Sigmoid colon (tissue), 7 donors: ENCODE measurements at places on chromosomes 3 and 15.

DNA sequence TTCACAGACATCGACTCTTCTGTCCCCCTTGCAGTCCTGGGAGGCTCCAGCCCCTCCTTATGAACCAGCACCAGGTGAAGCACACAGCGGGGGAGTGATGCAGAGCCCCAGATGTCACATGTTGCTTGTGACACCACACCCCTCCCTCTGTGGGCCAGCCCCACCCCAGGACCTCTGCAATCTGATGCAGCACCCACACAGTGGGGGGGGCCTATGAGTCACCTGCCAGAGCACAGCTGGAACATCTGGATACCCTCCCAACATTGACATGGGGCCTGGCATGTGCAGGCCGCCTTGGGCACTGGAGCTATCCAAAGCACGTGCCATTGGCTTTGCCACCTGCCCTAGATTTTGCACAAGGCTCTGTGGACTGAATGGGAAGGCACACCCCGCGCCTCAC lies 70.5 kb downstream of the FEM1B start:
- no peak for DNase-seq
- H3K27ac ChIP-seq: no peak overlapping the region
- H3K4me3 ChIP-seq: no peak overlapping the region
- H3K4me1 ChIP-seq: peaks cover 14% of the 10 kb centered on the region

GRCh38 chr15:65286069-65286703 lies 497 bp downstream of the PARP16 start:
- H3K4me3 ChIP-seq: peak overlapping the region; percentile 60
- no peaks in the 10 kb centered on the region for H3K36me3 ChIP-seq
- H3K27me3 ChIP-seq: no peaks in the 10 kb centered on the region
- no peak for DNase-seq

DNA sequence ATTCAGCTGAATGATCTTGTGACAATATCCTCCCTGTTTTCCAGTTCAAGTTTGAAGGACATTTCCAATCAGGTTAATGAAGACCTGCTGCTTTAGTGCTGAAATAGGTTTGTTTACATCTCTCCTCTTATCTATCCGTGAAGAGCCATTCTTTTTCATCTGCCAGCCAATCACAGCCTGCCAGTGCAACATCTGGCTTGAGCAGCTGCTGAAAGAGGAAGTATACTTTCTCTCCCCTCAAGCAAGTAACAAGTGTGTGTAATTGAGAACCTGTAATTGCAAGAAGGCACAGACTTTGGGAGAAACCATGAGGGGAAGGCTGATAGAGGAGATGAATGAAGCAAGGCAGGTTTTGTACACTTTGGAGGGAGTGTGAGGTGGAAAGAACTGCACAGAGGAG lies 404.3 kb downstream of the AGBL1 start:
- no peak overlapping the region for H3K27ac ChIP-seq
- H3K36me3 ChIP-seq: no peaks in the 10 kb centered on the region
- no peak overlapping the region for H3K4me3 ChIP-seq
- H3K27me3 ChIP-seq: no peaks in the 10 kb centered on the region
- DNase-seq: no peak
- no peaks in the 10 kb centered on the region for H3K4me1 ChIP-seq

GRCh38 chr3:57680046-57680445 lies 12.8 kb downstream of the DENND6A start:
- H3K27me3 ChIP-seq: no peaks in the 10 kb centered on the region
- peaks cover 11% of the 10 kb centered on the region for H3K4me1 ChIP-seq
- H3K27ac ChIP-seq: no peak overlapping the region
- no peak for DNase-seq
- H3K36me3 ChIP-seq: no peaks in the 10 kb centered on the region

GRCh38 chr3:56812754-56813652 lies 11.3 kb upstream of the ARHGEF3 start:
- no peak overlapping the region for H3K4me3 ChIP-seq
- no peaks in the 10 kb centered on the region for H3K27me3 ChIP-seq
- H3K4me1 ChIP-seq: peaks cover 27% of the 10 kb centered on the region
- H3K27ac ChIP-seq: no peak overlapping the region
- DNase-seq: no peak

DNA sequence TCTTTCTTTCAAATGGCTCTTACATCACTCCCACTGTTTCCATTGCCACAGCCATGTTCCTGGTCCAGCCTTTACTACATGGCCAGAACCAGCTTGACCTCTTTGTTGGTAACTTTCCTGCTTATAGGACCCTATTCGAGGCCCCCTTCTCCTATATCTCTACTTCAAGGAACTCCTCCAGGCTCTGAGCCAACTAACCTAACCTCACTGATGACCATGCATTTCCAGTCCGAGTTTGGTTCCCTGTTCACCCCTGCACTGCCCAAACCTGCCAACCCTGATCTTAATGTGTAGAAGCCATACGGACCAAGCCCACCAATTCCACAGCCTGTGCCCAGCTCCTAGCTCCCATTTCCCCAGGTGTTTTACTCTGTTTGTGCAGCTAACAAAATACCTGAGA lies 38.4 kb upstream of the TIPARP start:
- no peak overlapping the region for H3K4me3 ChIP-seq
- no peak for DNase-seq
- H3K36me3 ChIP-seq: no peaks in the 10 kb centered on the region
- H3K27me3 ChIP-seq: no peaks in the 10 kb centered on the region

- DNase-seq: no peak
- no peaks in the 10 kb centered on the region for H3K27me3 ChIP-seq
- H3K4me3 ChIP-seq: no peak overlapping the region
- no peak overlapping the region for H3K27ac ChIP-seq
- peaks cover 8% of the 10 kb centered on the region for H3K4me1 ChIP-seq
- no peaks in the 10 kb centered on the region for H3K36me3 ChIP-seq
Observed at GRCh38 chr3:100875239-100875638, 118.0 kb downstream of the ABI3BP start.

- no peak for DNase-seq
- no peaks in the 10 kb centered on the region for H3K27me3 ChIP-seq
- no peaks in the 10 kb centered on the region for H3K4me1 ChIP-seq
Observed at GRCh38 chr3:81823882-81824395, 62.5 kb upstream of the GBE1 start.

GRCh38 chr3:183534249-183534648 lies 21.3 kb downstream of the KLHL6 start:
- no peak overlapping the region for H3K27ac ChIP-seq
- H3K4me3 ChIP-seq: no peak overlapping the region

DNA sequence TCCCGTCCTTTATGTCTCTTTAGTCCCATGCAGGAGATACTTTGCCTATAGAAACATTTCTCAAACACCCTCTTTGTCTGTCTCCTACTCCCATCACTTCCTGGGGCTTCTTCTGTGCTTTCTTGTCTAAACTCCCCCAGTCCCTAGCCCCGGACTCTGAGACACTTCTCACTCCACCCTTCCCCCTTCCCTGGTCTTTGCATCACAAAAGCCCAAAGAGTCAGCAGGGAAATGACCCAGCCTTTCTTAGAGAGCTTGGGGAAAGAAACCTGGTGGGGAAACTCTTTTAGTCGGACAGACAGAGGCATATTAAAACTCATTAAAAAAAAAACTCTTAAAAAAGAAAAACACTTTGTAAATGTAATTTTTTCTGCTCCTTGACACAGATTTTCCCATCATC lies 211.2 kb downstream of the TJP1 start:
- H3K4me1 ChIP-seq: no peaks in the 10 kb centered on the region
- DNase-seq: no peak
- H3K27ac ChIP-seq: no peak overlapping the region
- H3K4me3 ChIP-seq: no peak overlapping the region

GRCh38 chr15:57570994-57571393 lies 20.7 kb upstream of the MYZAP start:
- no peaks in the 10 kb centered on the region for H3K27me3 ChIP-seq
- H3K4me3 ChIP-seq: no peak overlapping the region
- DNase-seq: no peak
- H3K36me3 ChIP-seq: no peaks in the 10 kb centered on the region
- peaks cover 18% of the 10 kb centered on the region for H3K4me1 ChIP-seq

- H3K36me3 ChIP-seq: no peaks in the 10 kb centered on the region
- H3K27ac ChIP-seq: no peak overlapping the region
Observed at GRCh38 chr15:29299331-29299730, 29.7 kb upstream of the NSMCE3 start.
